ENCODE measurements at places on chromosomes 7 and 10.

- DNase-seq = no peak
Measured at GRCh38 chr7:17786314-17786852, 153.9 kb downstream of the SNX13 start.

- no peak for DNase-seq
Measured at GRCh38 chr10:130984686-130985085, 326.8 kb downstream of the TCERG1L start.

DNA sequence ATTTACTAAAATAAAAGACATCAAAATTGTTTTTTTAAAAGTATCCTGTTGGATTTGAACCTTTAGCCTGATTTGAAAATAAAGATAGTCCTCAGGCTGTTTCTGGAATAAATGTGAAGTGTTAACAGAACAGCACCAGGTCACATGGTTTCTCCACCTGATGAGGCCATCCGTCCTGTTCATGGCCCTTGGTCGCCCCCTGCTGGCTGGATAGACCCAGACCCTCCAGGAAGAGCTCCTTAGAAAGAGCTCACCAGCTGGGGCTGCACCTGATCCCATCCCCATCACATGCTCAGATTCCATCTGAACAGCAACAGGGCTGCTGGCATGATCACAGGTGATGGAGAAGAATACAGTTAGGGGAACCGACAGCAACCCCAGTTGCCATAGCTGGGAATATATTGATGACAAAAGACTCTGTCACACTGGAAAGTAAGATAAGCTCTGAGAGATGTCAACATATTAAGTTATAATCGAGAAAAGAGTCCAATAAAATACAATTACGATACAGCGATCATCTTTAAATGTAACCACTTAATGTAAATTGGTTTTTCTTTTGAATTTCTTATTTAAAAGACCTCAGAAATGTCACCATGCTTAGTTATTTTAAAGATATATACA lies 4.8 kb downstream of the OR2A14 start:
- peak; percentile 95 for DNase-seq

DNA sequence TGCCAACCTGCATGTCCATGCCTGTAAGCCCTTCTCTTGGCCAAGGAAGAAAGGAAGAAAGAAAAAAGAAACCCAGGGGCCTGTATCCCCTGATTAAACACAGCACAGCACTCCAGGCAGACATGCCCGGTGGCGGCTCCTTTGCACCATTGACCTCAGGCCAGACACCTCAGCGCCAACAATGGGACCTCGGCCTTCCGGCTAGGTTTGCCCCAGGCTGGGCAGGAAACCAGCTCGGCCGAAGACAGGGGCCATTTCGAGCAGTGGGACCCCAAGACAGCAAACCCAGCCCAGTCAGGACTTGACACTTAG lies 2.8 kb downstream of the HOXA10 start:
- no peak for DNase-seq

GRCh38 chr7:4840079-4840501 lies 21.7 kb downstream of the PAPOLB start:
- no peak for DNase-seq

DNA sequence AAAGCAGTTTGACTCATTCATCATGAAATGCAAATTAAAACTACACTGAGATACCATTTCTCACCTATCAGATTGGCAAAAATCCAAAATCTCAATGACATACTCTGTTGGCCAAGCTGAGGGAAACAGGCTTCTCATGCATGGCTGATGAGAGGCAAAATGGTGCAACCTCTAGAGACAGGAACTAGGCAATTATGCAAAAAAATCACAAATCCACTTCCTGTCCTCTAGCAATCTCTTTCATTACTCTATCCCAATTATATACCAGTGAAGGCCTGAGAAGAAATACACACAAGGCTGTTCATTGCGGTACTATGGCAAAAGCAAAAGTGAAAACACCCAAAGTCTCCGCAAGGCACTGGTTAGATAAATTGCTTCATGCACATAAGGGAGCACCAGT lies 25.9 kb upstream of the PTPRN2 start:
- no peak for DNase-seq

GRCh38 chr7:157602581-157602980 lies 265.8 kb downstream of the DNAJB6 start:
- DNase-seq = no peak

GRCh38 chr10:88104223-88104622 lies 240.8 kb downstream of the PTEN start:
- DNase-seq = no peak

- no peak for DNase-seq
Measured at GRCh38 chr10:109838592-109839244, 84.6 kb downstream of the XPNPEP1 start.

- no peak for DNase-seq
Measured at GRCh38 chr10:1115607-1115955, 59.4 kb downstream of the WDR37 start.

DNA sequence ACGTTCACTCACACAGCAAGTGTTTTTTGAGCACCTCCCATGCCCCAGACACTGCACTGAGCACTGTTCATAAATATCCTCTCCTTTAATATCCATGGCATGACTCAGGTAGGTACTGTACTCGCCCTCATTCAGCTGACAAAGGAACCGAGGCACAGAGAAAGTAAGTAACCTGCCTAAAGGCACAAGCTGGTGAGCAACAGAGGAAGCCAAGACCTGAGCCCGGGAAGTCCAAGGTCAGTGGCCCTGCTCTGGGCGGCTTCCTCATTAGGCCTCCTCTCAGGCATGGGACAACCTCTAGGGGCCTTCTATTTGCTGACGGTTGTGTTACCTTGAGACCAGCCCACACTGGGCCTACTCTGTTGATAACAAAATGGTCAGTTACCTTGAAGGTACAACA lies 45.1 kb upstream of the EZH2 start:
- no peak for DNase-seq

- no peak for DNase-seq
Measured at GRCh38 chr10:4770801-4771553, 55.0 kb upstream of the AKR1E2 start.

DNA sequence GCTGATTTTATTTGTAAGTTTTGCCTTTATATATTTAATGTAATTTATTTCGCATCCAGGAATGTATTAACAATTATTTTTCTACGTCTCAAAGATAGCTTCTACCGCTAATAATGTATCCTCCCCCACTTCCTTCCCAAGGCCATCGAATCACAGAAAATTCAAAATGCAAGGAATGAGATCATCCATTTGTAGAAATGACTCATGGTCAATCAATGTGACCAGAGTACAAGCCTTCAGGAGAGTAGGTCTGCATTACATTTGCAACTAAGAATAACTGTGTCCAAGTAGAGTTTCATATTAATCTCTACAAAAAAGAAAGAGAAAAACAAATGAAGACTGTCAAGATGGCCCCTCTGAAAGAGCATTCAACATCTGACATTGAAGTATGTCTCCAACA lies 205.9 kb upstream of the PHF14 start:
- DNase-seq = no peak

DNA sequence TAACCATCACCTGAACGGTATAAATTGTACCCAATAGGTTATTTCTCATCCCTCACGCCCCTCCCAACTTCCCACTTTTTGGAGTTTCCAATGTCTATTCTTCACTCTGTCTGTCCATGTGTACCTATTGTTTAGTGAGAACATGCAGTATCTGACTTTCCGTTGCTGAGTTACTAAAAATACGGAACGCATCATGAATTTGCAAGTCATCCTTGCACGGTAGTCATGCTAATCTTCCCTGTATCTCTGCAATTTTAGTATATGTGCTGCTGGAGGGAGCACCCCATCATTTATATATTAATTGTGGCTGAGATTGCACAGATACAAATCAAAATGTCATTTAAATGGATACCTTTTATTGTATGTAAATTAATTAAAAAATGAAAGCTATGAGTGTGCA lies 75.7 kb upstream of the SFMBT2 start:
- DNase-seq = no peak

DNA sequence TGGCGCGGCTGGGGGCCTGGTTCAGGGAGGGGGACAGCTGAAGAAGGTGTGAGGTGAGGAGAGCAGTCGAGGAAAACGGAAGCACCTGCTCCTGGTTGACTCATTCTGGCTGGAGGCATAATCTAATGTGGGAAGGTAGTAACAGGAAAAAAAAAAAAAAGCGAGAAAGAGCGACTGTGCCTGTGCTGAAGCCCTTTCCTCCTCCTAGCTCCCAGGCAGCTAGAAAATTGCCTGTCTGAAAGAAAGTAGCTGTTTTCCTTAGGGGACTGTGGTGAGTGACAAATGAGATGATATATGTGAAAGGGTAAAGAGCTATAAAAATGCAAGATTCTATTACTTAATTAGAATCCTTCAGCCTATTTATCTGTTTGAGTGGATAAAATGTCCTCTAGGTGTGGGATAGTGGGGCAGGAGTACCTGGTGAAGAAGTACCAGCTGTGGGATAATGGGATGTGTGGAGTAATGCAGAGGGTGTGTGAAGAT lies 4.9 kb upstream of the MEST start:
- DNase-seq = no peak

- peak; percentile 40 for DNase-seq
Measured at GRCh38 chr7:108459922-108460551, 3.8 kb upstream of the NRCAM start.

DNA sequence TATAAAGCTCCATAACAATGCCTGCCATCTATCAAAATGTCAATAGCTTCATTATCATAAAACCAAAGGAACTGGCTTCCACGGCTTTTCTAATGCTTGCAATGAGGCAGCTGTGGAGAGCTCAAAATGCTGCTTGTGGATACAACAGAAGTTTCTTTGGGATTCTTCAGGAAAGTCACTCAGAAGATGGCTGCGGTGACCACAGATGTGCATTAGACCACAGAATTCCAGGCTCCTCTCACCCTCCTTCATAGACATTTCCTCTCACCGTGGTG lies 77.2 kb downstream of the CDCA7L start:
- no peak for DNase-seq

Measured in stimulated activated naive CD8-positive, alpha-beta T cell treated with anti-CD3 and anti-CD28 coated beads, Interleukin-15, Interleukin-2, amounts not matched to agents 100 U/mL and 50 U/mL, for 24 hours (primary cell).